ENCODE measurements at places on chromosomes 4 and X. TPM values are rescaled to one million over a fixed set of nuclear protein-coding genes. Genes with fewer than 3 reads are reported as not detected.

The RHOXF1 gene
- 27.5 TPM for total RNA-seq

The CT45A3 gene
- not detected for total RNA-seq

The TRIM60 gene
- not detected for total RNA-seq

The TMEM175 gene
- total RNA-seq, result 74.6 TPM

The SPP1 gene
- 52.0 TPM for total RNA-seq

DNA sequence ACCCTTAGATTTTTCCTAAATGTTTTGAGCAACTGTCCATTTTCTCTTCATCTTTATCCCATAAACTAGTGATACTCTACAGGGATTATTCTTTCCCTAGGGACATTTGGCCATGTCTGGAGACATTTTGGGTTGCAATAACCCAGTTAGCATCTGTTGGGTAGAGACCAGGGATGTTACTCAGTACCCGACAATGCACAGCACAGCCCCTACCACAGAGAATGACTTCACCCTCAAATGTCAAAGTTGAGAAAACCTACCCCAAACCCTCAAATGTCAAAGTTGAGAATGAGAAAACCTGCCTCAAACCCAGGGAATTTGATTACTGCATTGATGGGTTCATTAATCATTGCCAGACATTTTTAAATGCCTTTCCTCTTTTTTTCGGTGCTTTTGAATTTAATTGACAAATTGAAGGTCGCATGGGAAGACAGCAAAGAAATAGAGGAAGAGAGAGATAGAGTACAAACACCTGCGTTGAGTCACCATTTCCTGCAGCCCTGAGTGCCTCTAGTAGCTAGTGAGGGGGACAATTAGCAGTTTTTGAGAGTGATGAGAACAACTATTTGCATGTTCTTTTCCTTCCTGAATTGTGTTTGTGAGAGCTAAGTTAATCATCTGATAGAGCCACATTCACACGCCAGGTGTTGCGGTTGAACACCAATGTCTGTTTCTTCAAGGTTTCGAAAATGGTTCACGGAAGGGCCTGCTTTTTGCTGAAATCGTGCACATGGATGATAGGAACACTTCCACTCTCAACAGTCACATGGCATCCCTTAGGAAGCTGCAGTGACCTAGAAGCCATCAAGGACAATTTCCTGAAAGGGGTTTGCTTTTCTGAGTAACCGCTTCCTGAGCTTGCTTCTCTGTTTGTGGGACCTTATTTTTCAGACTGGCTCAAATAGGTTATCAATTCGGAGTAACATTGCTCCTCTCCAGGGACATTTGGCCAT is 203.9 kb upstream of the VCX3A start:
- H3K4me3 ChIP-seq, result no peak overlapping the region
- no peaks in the 10 kb centered on the region for H3K36me3 ChIP-seq
- no peaks in the 10 kb centered on the region for H3K4me1 ChIP-seq
- H3K27ac ChIP-seq, result no peak overlapping the region
- no peak for DNase-seq

- no peak overlapping the region for H3K4me3 ChIP-seq
- no peaks in the 10 kb centered on the region for H3K27me3 ChIP-seq
- peak; percentile 26 for DNase-seq
- H3K4me1 ChIP-seq, result no peaks in the 10 kb centered on the region
- H3K27ac ChIP-seq, result no peak overlapping the region
Measured at GRCh38 chr4:1910643-1911042, 39.5 kb downstream of the NSD2 start.

GRCh38 chr4:15702941-15703403 is at the start of gene BST1:
BST1 (plus strand) TSS chr4:15703065; CDS start chr4:15703145, 80 bp downstream.
- H3K36me3 ChIP-seq, result no peaks in the 10 kb centered on the region
- DNase-seq, result peak; percentile 13
- H3K4me1 ChIP-seq, result no peaks in the 10 kb centered on the region
- H3K4me3 ChIP-seq, result peak within 1 kb of the TSS; percentile 32
- H3K27me3 ChIP-seq, result no peaks in the 10 kb centered on the region
- H3K27ac ChIP-seq, result no peak within 1 kb of the TSS

- no peak for DNase-seq
- no peaks in the 10 kb centered on the region for H3K4me1 ChIP-seq
- peaks cover 29% of the 10 kb centered on the region for H3K27me3 ChIP-seq
- no peaks in the 10 kb centered on the region for H3K36me3 ChIP-seq
- H3K27ac ChIP-seq, result no peak overlapping the region
- no peak overlapping the region for H3K4me3 ChIP-seq
Measured at GRCh38 chr4:8852118-8852704, 19.4 kb downstream of the HMX1 start.

GRCh38 chr4:28665306-28665705 is 1804.7 kb downstream of the STIM2 start:
- no peak for DNase-seq
- H3K27me3 ChIP-seq, result no peaks in the 10 kb centered on the region
- H3K4me1 ChIP-seq, result no peaks in the 10 kb centered on the region
- H3K36me3 ChIP-seq, result no peaks in the 10 kb centered on the region

- no peaks in the 10 kb centered on the region for H3K36me3 ChIP-seq
- H3K4me1 ChIP-seq, result peaks cover 5% of the 10 kb centered on the region
- peak; percentile 30 for DNase-seq
- no peak overlapping the region for H3K27ac ChIP-seq
- no peaks in the 10 kb centered on the region for H3K27me3 ChIP-seq
- H3K4me3 ChIP-seq, result no peak overlapping the region
Measured at GRCh38 chr4:78612398-78613178, 61.0 kb downstream of the ANXA3 start.

- H3K27me3 ChIP-seq, result peaks cover 4% of the 10 kb centered on the region
- DNase-seq, result no peak
- H3K27ac ChIP-seq, result no peak overlapping the region
- H3K36me3 ChIP-seq, result no peaks in the 10 kb centered on the region
Measured at GRCh38 chr4:83618991-83619645, 83.2 kb downstream of the GPAT3 start.

DNA sequence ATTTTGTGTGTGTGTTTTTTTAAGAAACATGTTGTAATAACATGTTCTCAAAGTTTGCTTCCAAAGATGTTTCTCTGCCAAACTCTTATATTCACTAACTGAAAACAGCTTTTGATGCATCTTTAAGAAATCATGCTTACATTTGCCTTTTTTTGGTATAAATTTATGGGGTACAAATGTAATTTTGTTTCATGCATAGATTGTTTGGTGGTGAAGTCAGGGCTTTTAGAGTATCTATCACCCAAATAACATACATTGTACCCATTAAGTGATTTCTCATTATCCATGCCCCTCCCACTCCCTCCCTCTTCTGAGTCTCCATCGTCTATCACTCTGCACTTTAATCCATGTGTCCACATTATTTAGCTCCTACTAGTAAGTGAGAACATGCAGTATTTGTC is 30.8 kb downstream of the SPINK2 start:
- no peaks in the 10 kb centered on the region for H3K27me3 ChIP-seq
- H3K36me3 ChIP-seq, result no peaks in the 10 kb centered on the region
- no peak overlapping the region for H3K27ac ChIP-seq
- no peak overlapping the region for H3K4me3 ChIP-seq
- H3K4me1 ChIP-seq, result no peaks in the 10 kb centered on the region
